ENCODE measurements at places on chromosomes 5 and 9. TPM values are rescaled to one million over a fixed set of nuclear protein-coding genes. Genes with fewer than 3 reads are reported as not detected.

GRCh38 chr9:133129001-133129795 is 8.2 kb upstream of the RALGDS start:
- no peak for DNase-seq

DNA sequence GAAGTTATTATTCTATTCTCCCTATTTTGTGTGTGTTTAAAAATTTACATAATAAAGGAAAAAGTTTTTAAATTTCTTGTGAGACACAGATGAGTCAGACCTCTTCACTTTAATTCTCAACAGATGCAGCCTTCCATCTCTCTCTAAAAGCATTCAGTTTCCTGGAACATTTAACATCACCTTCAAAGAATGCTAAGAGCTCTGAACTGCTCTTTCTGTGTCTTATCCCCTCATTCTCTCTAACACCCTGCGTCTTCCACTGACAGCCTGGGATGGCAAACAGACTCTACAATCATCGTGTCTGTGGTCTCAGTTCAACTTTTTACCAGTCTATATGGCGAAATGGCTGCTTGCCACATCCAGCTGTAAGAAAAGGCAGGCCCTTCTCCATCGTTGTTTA is 173.0 kb downstream of the HINT1 start:
- no peak for DNase-seq

DNA sequence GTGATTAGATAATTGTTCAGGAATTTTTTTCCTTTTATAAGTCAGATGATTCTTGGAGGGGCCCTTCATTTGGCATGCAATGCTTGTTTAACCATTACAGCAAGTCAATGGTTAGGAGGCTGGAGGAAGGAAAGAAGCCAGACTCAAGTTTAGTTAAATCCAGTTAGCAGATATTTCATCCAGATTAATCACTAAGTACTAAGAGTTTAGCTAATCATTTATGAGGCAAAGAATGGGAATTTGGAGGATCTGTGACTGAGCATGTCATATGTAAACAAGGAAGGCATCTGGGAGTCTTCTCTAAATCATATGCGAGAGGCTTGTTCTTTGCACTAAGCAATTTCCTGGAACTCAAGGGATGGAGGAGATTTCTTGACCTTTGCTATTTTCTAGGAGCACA is 145.3 kb upstream of the SGCD start:
- no peak for DNase-seq

DNA sequence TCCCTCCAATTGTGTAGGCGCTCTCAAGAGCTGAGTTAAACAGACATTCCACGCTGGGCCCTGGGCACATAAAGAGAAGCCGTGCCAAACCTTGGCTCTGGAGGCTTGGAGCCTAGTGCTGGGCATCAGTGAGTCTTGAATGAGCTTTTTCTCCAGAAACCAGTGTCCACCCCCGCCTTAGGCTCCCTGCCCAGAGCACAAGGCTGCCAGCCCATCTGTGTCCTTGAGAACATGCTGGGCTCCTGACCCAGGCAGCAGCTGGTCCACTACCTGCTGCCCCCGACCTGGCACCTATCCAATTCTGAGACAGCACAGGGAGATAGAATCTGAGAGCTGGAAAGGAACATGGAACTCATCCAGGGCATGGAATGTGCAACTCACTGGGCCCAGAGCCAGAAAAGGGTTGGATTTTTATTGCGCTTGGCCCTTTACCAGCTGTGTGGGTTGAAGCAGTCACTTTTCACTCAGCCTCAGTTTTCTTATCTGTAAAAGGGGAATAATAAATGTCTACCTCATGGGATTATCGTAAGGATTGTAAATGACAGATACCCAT is 92.4 kb upstream of the CPLX2 start:
- no peak for DNase-seq

DNA sequence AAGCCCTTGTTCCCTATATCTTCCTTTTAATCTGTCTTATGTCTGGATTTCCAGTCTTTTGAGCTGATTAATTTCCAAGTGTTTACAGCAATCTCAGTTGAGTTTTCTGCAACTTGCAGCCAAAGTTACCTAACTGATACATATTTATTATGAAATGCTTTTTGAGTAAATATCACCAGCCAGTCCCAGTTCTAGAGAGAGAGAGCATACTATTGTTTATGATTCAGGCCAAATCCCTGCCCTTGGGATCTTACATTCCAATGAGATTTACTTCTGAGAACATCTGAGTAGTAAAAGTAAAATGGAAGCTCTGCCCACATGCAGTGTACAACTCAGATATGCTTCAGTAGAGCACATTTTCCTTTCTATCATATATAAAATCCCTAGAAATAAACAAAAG is 661.7 kb downstream of the KCTD16 start:
- DNase-seq, result no peak

GRCh38 chr5:5710471-5710870 is 288.0 kb downstream of the ICE1 start:
- no peak for DNase-seq

DNA sequence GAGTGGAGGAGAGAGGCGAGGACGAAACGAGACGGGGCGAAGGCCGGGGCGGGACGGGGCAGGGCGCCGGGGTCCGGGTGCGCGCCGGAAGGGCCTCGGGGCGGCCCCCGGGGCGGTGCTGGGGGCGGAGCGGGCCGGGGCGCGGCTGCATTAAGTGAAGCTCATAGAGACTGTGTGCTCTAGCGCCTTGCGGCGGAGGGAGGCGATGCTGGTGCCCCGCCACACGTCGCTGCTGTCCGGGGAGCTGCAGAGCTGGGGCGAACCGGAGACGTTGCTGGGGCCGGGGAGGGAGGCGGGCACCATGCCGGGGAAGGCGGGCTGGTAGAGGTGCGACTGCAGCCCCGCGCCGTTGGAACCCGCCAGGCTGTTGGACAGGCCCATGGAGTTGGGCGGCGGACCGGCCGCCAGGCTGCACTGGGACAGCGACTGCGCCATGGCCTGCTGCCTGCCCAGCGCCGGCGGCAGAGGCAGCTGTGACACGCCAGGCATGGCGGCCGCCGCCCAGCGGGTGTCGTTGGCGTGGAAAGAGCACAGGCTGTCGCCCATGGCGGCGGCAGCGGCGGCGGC is 8.3 kb downstream of the OTP start:
- DNase-seq, result no peak

- no peak for DNase-seq
These were observed 370.3 kb upstream of the IRX1 start for GRCh38 chr5:3225201-3225960.

DNA sequence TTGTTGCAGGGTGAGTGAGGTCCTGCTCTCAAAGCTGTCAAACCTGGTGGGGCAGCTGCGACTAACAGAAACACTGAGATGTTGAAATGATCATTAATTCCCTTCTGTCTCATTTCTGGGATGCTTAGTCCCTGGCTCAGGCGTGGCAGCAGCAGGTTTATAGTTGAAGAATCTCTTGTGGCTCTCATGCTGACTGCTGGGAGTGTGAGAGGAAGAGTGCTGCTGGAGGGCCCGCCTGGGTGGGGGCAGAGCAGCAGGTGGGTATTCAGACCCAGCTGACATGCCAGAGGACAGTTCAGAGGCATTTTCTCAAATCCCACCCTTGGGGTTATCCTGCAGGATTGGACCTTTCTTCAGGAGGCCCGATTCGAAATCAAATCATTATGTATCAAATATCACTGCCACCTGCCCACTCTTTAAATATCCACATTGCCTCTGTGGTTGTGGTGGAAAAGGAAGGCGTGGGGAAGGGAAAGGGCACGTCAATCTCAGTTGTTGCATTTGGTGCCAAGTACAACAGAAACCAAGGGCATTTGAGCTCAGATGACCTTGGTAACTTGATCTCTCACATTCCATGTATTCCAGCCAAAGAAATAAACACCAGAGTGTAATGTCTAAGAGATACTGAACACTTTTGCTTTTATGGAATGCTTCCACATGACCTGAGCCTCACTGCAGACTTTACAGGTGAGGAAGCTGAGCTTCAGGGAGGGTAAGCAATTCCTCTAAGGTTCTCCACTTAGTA is 224.3 kb downstream of the AOPEP start:
- DNase-seq, result no peak

DNA sequence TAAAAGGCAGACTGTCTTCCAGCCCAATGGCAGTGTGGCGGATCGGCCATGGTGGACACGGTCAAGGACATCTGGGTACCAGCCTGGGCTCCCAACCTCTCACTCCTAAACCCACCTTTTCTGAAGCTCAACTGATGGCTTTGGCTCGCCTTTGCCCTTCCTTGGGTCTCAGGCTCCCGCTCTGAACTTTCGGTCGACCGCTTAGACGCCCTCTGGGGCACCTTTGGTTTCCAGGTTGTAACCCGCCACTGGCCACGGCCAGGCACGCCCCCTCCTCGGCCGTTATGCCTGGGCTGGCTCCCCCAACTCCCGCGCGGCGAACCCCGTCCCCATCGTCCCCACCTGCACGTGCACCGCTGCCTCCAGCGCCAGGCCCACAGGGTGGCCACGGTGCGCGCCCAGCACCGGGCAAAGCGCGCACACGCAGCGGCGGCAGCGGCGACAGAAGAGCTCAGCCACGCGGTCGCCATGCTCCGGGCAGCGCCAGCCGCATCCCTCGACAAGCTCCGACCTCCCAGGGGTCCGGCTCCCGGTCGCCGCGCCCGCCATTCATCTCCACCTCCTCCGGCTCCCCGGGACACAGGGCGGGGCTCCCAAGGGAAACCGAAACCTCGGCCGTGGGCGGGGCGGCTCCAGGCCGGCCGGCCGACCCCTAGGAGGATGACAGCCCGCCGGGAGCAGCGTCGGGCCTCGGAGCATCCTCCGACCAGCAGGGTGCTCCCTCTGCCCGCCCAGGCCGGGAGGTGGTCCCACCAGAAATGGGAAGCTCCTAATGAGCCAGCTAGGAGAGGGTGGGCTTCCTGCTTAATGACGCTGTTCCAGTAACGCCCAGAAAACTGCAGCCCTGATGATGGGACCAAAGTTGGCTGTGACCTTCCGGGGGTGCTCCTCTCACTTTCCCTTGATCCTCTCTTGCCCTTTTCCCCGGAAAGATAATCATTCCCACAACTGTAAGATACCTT is at the start of gene TRIM14:
TSS of gene TRIM14 (minus strand) at position 583 of the 962 bp plus-strand sequence. CDS start at position 549, 34 bp downstream.
- DNase-seq, result no peak

TRAF2 gene
- total RNA-seq, result 11.6 TPM

GMCL2 gene
- total RNA-seq, result not detected

DNA sequence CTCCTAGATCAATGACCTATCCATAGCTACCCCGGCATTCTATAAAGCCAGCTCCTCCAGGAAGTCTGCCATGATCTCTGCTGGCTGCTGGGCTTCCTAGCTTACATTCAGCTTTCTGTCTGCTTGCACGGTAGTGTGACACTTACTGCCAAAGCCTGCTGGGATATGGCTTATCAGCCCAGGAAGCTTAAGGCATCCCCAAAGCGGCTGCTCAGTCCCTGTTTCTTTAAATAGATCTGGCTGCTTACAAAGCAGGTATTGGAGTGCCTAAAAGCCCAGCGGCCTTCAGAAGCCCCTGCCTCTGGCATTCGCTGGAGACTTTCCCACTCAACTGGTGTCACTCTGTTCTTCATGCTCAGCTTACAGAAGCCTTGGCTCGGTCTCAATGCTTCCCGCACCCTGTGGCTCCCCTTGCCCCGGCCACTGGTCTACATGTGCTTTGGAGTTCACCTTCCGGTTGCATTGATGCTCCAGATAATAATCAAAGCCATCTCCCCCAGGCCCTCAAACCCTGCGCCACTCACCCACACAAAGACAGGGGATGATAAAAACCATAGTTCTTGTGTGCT is 31.3 kb upstream of the STRBP start:
- no peak for DNase-seq

GRCh38 chr5:16784843-16785791 is 151.0 kb downstream of the MYO10 start:
- DNase-seq, result no peak

DNA sequence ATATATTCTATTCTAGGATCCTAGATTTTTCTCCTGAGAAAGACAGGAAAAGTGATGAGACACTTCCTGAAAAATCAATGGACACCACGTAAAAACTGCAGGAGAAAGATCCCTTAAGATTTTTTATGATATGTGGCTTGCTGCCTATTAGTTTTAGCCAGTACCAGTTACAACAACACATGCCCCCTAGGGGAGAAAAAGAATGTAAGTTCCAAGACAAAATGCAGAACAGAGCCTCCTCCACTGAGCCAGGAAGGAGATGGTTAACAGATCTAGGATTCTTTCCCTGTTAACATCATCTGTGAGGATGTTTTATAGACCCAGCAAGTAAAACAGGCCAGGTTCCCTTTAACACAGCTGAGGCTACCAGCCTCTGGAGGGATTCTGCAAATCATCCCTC is 574.7 kb downstream of the TLE4 start:
- DNase-seq, result no peak

DNA sequence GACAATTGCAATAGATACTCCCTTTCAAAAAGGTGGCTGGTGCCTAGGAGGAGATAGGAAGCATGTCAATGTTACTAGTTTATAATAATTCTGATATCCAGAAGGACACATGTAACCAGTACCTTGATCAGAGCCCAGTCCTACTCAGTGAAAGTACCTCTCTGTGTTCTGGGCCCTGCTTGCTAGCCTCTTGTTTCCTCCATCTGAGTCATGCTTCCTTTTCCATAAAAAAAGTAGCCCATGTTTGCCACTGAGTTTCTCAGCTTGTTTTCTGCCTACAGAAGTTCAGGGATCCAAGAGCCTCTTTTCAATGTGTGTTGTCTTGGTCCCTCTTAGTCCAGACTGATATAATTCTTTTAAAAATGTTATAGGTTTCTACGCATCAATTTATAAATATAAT is 149.0 kb downstream of the SSBP2 start:
- no peak for DNase-seq

TBC1D9B gene
- total RNA-seq, result 91.9 TPM

TPPP gene
- 9.9 TPM for total RNA-seq

ISL1 gene
- total RNA-seq, result not detected

DNA sequence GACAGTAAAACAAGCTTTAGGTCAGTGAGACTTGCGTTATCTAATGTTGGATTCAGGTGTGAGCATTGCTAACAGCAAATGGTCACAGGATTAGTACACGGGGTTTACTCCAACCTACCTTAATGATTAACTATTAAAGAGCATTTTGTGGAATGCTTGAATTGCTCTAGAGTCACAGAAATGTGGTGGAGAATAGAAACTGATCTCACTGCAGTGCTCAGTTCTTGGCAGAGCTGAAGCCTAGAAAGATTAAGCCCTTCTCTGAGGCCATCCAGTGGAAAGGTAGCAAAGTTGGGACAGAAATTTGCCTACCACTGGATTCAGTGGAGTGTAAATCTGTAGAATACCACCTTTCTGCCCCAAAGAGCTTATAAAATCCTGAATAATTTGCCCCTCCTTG is 60.9 kb downstream of the ICE1 start:
- no peak for DNase-seq

DNA sequence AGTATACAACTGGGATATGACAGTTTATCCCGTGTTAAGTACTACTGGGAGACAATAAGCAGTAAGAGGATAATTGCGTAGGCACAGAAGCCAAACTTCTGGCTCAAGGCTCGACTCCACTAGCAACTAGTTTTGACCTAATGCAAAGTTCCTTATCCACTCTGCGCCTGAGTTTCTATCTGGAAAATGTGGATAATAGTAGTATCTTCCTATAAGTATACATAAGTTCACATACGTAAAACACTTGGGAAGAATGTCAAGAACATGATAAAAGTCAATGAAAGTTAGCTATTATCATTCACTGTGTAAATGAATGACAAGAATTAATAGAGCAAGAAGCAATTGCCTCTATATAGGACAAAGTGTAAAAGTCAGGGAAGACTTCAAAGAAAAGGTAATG is 45.7 kb downstream of the FTMT start:
- DNase-seq, result no peak

WDR38 gene
- not detected for total RNA-seq

IFNK gene
- total RNA-seq, result not detected

- DNase-seq, result no peak
These were observed 125.6 kb downstream of the ALDH1A1 start for GRCh38 chr9:72826996-72827949.

CATSPER3 gene
- not detected for total RNA-seq

TAF7 gene
- 35.9 TPM for total RNA-seq

- no peak for DNase-seq
These were observed 121.5 kb downstream of the ISOC1 start for GRCh38 chr5:129216001-129216400.

Measured in thoracic aorta (tissue), 2 donors.